Activated naive CD4-positive, alpha-beta T cell (primary cell): ENCODE measurements at places on chromosomes 6 and 20.
A peak's percentile ranks its signal among the peaks of the same experiment; 100 is the strongest.

DNA sequence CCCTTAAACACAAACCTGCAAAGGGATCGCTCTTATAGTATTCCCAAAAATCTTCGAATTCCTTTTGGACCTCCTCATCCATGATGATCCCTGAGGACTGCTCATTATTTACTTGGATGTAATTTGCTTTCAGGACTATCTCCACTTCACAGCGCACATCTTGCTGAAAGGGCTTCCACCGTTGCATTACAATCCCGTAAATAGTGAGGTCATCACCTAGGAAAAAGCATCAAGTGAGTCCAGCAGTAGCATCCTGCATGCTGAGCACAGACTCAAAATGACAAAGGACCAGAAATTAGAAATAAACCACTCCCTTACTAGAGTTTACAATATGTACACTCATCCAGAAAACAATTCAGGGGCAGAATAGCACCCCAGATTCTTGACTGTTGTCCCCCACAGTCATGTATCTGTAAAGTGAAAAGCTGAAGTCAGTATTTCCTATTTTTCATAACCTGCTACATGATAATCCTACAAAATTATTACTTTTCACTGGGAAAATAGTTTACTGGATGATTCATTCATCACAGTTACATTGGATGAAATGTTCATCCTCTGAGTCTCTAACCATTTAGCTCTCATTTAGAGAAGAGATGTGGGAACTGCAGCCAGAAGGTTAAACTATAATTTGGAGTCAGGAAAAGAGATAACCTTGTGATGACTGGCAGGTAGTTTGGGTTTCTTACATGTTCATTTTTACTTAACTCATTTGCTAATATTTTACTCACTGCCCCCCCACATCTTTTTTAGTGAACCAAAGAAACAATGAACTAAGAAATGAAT is 17.2 kb downstream of the MCM9 start:
- DNase-seq, result no peak

DNA sequence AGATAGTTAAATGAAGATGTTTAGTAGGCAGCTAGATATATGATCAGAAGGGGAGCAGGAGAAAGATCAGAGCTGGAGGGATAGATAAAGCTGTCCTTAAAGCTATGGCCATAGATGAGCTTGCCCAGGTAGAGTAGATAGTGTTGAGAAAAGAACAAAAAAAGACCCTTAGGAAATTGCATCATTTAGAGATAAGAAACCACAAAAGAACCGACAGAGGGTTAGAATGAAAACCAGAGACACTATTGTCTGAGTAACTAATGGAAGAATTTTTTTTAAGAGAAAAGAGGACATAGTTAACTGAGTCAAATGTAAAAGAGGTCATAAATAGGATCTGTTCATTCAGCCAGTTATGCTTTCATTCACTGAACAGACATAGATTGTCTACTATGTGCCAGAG is 101.8 kb downstream of the TNFAIP3 start:
- no peak for DNase-seq

GRCh38 chr6:46972531-46972930 is 50.8 kb upstream of the ADGRF5 start:
- DNase-seq, result no peak

DNA sequence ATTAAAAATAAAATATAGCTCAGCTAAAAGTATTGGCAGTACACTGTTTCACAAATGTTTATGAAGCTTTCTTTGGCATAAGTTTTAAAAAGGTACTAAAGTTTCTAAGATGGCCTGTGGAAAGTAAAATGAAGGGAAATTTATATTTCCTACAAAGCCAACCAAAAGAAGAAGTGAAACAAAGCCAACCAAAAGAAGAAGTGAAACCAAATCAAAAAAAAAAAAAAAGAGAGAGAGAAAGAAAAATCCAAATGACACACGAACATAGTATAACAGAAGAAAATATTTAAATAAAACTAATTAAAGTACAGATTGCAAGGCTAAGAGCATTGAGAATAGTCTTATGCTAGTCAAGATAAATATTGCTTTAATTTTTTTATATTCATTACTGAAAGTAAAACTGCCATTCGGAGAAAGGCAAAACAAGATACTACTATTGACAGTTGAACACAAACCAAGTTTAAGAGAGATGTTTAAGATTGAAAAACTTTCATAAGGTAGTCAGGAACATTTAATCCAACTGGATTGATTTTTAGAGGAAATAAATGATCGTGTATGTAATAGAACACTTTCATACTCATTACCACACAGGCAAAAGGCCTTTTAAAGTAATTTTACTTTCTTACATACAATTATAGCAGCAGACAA is 12.8 kb upstream of the KHDRBS2 start:
- no peak for DNase-seq

DNA sequence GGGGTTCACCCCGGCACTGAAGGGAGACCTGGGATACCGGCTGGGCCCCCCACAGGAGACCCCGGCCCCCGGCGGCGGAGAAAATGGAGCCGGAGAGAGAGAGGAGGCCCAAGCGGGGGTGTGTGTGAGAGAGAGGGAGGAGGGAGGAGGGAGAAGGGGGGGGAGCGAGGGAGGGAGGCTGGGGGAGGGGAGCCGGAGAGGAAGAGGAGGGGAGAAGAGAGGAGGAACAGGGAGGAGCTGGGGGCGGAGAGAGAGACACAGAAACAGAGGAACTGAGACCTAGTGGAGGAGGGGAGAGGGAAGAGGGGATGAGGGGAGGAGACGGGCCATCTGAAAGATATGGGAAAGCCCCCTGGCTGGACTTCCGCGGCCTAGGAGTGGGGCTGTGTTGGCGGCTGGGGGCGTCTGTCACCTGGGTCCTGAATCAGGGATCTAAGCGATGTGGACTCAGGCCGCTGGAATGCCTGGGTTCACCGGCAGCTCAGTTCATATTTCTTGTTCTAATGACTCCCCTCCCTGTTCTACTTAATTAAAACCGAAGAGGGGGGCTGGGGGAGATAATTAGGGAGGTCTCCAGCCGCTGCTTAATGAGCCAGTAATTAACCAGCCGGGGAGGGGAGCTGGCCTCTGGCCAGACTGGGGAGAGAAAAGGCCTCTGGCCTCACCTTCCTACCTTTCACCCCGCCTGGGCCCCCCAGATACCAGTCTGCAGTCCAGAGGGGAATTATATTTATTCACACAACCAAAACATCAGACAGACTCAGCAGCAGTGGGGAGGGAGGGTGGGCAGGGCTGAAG is at the start of gene PBX2:
TSS of gene PBX2 (minus strand) at position 149 of the 798 bp plus-strand sequence. CDS start 287 bp downstream, outside the sequence.
- DNase-seq, result peak; percentile 22

GRCh38 chr6:151091571-151091970 is 148.2 kb upstream of the AKAP12 start:
- DNase-seq, result no peak

GRCh38 chr6:116166369-116166768 is 40.4 kb upstream of the COL10A1 start:
- no peak for DNase-seq

DNA sequence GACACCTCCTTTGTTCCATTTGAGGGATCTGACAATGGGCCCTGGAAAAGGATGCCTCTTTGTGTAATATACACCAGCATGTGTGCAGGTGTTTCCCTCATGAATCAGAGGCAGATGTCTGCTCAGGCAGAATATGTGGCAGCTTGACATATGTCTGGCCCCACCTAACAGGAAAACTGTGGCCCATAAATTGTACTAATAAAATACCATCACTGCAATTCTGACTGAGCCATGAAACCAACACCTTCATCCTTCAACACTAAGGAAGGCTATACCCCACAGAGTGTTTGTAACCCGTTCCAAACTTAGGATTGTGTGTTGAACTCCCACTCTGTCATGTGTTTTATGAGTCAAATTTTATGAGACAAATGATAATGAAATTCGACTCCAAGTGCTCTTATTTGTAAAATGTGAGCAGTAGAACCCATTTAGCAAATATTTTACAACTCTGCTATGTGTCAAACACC is 22.7 kb downstream of the LAMA4 start:
- DNase-seq, result no peak

DNA sequence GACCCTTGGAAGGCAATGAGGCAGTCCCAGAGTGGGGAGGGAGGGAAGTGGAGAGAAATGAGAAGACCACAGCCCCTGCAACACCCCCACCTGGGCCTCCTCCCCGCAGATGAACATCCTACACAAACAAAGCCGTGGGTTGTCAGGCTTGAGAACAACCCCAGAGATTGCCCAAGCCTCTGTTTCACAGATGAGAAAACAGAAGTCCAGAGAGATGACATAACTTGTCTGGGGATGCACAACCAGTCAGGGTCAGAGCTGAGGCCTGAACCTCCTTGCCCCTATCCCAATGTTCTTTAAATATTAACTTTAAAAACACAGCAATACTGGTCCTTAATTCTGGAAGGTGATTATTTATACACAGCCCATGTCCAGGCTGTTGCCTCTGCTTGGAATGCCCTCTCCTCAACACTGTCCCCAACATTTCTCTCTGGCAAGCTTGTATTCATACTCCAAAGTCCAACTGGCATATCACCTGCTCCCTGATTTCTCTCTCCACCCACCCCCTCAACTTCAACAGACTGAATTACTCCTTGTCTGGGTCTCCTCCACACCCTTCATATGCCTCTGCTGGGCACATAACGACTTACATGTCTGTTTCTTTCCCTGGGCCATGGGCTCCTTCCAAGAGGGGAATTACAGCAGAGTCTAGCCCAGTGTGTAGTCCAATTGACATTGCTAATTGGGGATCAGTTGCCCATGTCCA is 135.5 kb upstream of the LRFN2 start:
- DNase-seq, result no peak

DNA sequence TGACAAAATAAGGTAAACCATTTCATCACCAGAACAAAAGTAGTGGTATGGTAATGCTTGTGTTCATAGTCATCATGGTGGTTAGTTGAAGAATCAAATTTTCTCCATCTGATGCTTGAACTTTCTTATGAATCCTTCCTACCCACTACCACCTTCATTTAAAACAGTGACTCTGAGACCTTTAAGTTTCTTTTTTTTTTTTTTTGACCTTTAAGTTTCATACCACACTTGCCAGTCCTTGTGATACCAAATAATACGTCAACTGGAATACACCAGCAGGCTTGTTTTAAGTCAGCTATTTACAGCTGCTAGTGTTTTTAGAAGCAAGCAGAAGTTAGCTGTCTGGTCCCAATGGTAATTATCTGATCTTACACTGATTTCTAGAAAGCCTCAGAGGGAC is 413.4 kb upstream of the SOX4 start:
- no peak for DNase-seq

DNA sequence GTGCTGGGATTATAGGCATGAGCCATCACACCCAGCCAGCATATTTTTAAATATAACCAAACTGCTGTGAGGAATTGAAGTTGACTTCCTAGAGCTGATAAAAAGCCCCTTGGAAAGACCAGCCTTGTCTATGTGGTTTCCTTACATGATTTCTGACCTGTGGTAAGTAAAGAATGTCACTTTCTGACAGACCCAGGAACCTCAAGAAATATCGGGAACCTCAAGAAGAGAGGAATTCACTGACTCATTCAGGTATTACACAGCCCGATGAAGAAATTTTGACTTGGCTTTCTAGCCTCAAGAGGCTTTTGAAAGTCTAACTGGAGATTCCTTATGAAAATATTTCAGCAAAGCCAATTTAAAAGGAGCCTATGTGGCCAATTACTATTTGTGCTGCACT is 71.8 kb downstream of the FOXF2 start:
- DNase-seq, result no peak

- DNase-seq, result no peak
Measured at GRCh38 chr6:140572129-140572528, 1197.7 kb upstream of the CITED2 start.

GRCh38 chr6:147627411-147627810 is 118.9 kb downstream of the SAMD5 start:
- no peak for DNase-seq

DNA sequence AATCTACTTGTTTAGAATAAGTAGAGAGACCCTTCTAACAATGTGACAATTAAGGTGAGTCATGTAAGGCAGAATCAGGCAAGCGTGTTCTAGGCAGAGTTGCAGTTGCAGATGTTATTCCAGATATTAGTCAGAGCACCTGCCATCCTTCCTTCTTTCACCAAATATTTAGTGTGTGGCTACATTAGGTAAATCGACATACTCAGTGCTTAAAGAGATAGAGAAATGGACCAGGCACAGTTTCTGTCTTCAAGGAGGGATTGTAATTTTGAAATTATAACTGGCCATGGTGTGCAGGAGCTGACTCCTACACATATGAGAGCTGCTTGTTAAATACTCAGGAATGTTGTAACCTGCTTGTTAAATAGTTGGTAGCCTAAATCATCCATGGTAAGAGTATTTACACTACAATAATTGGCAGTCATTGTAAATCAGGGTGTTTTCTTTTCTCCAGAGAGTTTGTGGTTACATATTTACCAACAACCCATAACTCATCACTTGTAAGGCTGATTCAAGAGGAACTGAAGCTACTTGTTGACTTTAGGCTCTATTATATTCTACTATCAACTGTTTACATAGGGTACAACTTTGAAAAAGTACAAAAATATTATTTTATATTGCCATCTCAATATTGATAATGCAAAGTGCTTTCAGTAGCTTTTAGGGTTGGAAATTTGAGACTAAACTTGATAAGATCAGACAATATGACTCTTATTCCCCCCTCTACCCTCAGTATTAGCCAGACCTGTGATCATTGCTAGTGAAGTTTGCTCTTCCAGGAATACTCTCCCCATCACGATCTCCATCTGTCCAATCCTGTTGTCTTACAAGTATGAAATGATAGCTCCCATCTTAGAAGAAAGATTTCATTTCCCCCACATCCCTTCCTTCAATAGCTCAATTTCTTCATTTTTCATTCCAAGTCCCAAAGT is 607.1 kb downstream of the COL12A1 start:
- DNase-seq, result no peak

GRCh38 chr6:9417400-9417799 is 982.1 kb upstream of the SLC35B3 start:
- DNase-seq, result no peak

- DNase-seq, result no peak
Measured at GRCh38 chr20:4809707-4810106, 88.0 kb downstream of the PRND start.

DNA sequence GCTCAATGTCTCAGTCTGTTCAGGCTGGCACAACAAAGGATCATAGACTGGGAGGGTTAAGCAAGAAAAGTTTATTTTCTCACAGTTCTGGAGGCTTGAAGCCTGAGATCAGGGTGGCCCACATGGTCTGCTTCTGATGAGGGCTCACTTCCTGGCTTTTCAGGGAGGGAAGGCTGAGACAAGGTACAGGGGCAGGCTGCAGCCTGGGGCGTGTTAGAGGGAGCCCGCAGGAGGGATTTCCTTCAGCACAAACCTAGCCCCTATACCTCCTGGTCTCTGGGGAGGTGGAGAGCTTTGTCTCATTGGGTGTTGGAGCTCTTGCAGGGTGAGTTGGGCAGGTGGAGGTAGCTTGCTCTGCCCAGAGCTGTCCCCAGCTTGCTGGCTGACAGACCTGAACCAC is 81.1 kb upstream of the GPR6 start:
- DNase-seq, result no peak
